Activated CD8-positive, alpha-beta memory T cell treated with anti-CD3 and anti-CD28 coated beads for 4 hours (primary cell): ENCODE measurements at places on chromosomes 1 and 21.

GRCh38 chr1:17561247-17561548 is 21.7 kb downstream of the ARHGEF10L start:
- DNase-seq = no peak

GRCh38 chr1:174074757-174075156 is 52.6 kb upstream of the RC3H1 start:
- DNase-seq = no peak

- no peak for DNase-seq
Observed at GRCh38 chr1:4016351-4017130, 116.5 kb upstream of the C1orf174 start.

- no peak for DNase-seq
Observed at GRCh38 chr1:73326663-73327062, 871.3 kb downstream of the LRRIQ3 start.

- DNase-seq = no peak
Observed at GRCh38 chr1:212291505-212292134, 6.4 kb downstream of the PPP2R5A start.

DNA sequence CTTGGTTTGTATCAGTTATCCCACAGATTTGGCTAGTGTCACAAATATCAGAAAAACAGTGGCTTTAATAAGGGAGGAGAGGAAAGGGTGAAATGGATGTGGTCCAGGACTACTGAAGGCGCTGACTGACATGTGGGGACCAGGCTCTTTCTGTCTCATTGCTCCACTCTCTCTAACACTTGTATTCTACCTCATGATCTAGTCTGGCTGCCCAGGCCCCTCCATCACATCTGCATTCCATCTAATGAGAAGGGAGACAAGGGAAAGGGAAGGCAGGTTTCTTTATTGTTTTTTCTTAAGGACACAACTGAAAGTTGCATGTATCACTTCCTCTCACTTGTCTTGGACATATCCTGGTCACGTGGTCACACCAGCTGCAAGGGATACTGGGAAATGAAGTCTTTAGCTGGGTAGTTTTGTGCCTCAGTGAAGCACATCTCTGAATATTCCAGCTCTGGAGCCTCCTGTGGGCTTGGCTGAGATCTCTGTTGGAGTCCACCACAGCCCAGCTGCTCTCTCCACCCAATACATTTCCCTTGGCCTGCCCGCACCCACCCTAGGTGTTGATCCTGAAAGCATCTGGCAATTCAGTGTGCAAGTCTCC is 42.0 kb upstream of the PADI2 start:
- no peak for DNase-seq

DNA sequence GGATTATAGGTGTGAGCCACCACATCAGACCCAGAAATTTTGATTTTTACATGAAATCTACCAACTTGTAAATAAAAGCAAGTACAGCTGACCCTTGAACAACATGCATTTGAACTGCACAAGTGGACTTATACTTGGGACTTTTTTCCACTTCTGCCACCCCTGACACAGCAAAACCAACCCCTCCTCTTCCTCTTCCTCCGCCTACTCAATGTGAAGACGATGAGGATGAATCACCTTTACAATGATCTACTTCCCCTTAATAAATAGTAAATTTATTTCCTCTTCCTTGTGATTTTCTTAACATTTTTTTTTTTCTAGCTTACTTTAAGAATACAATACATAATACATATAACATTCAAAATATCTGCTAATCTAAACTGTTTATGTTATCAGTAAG is 17.5 kb upstream of the YRDC start:
- no peak for DNase-seq

- DNase-seq = no peak
Observed at GRCh38 chr1:110070282-110070669, 196 bp downstream of the ALX3 start.

GRCh38 chr21:31772674-31773555 is 41.0 kb upstream of the SCAF4 start:
- DNase-seq = no peak

DNA sequence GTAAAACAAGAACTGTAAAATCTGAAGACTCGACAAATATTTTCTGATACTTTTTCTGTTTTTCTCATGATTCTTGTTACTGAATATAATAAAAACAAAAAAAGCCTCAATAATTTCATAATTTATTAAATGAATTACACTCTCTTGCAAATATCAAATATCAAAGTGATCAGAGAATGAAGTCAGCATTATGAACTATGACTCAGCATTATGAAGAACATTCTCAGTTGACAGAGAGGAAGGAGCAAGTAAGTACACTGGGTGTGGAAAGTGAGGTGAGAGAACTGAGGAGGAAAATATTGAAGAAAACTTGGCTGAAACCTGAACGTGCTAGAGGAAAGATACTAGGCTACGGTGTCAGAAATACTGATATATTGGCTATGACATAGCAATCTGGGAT is 529.5 kb downstream of the KCNT2 start:
- no peak for DNase-seq

DNA sequence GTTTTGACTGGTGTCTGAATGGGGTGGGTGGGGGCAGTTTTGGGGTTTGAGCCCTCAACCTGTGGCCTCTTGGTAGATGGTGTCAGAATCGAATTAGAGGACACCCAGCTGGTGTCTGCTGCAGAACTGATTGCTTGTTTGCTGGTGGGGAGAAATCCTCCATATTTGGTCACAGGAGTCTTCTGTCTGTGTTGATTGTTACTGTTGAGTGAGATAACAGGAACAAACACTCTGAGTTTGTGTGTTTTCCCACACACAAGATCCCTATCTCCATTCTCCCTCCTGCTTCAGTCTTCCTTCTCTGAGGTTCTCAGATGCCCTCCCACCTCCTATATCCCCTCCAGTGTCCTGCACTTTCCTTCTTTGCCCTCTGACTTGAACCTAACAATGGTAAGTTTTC is 19.1 kb upstream of the CGN start:
- DNase-seq = no peak

- no peak for DNase-seq
Observed at GRCh38 chr21:43923391-43923790, 58.4 kb downstream of the AGPAT3 start.

GRCh38 chr1:65059930-65060538 is 88.0 kb upstream of the AK4 start:
- DNase-seq = no peak

DNA sequence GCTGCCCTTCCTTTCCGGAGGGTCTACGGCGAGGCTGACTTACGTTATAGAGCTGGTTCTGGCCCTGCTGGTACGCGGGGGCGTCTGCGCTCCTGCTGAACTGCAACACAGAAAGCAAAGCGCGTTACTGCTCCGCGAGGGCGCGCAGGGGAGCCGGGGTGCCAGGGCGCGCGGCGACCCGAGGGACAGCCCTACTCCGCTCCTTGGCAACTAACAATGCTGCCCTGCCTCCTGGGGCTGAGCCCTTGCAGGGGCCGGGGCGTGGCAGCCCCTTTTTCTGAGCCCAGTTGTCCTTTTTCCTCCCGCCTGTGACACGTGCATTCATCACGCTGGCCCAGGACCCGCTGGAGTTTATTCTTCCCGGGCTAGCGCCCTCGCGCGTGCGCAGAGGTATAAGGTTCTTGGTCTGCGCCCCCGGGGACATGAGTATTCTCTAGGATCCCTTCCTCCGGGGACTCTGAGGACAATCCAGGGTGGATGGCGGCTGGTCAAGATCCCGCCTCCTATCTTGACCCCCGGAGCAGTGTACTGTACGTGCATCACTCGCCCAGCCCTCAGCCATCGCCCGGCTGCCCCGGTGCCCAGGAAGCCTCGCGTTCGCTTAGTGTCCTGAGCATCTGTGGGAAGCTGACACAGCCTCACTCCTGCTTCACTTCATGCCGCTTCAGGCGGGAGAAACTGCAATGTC is 78.9 kb downstream of the CD247 start:
- DNase-seq = no peak

DNA sequence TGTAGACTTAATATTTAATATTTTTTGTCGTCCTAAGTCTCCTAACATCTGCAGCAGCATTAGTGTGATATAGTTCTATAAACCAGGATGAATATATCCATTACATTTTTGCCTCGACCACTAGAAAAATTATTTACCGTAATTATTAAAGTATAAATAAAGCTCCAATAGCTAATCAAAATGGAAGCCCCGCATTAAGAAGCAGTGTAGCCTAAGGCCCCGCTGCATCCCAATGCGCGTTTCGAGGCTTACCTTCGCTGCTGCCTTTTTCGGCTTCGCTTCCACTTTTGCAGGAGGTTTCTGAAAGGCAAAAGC is 891 bp downstream of the HMGN1 start:
- DNase-seq = no peak

DNA sequence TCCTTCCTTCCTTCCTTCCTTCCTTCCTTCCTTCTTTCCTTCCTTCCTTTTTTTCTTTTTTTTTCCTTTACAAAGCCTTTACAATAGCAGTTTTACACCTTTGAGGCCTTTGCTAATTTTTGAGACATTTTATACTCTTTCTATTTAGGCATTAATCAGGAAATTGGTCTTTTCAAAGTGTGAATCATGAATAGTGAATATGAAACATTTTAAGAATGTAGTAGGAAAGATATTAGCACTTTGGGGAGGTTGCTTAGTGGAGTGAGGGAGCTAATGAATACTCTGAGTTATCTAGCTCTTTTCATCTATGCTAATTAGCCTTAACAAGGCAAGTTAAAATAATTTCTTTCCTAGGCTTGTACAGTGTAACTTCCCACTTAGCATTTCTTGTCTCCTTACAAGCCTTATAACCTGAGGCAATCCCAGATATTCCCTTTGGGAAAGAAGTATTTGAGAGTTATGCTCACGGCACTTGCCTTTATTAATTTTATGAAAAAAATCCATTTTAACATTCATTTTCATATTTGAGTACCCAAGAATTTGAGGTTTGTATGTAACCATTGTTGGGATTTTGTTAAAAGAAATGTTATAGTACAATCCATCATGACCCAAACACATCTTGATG is 122.6 kb downstream of the NTNG1 start:
- no peak for DNase-seq

DNA sequence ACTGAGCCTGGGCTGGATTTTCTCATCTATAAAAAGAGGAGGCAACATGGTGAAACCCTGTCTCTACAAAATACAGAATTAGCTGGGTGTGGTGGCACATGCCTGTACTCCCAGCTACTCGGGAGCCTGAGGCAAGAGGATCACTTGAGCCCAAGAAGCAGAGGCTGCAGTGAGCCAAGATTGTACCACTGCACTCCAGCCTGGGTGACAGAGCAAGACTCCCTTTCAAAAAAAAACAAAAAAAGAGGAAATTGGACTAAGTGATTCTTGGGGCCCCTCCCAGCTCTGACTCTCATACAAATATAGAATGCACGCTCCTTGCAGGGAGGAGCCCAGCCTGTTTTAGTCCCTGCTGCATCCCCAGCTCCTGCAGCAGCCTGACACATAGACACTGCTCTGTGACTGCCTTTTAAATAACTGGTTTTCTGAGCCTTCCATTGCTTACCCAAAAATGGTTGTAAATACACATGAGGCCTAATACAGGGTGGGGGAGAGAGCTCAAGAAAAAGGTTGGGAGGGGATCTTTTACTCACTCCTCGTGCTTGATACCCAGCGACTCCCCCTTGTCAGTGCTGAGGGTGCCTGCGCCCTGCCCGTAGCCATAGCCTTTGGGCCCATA is 17.2 kb downstream of the CSRP1 start:
- no peak for DNase-seq

DNA sequence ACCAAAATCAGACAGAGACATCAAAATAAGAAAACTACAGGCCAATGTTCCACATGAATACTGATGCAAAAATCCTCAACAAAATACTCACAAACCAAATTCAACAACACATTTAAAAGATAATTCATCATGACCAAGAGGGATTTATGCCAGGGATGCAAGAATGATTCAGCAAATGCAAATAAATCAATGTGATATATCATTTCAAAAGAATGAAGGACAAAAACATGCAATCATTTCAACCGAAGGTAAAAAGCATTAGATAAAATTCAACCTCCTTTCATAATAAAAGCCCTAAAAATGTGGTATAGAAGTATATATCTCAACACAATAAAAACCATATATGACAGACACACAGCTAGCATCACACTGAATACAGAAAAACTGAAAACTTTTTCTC is 81.5 kb upstream of the LYPLAL1 start:
- DNase-seq = no peak

GRCh38 chr21:42475526-42476387 is 20.3 kb downstream of the RSPH1 start:
- DNase-seq = no peak

GRCh38 chr21:42833439-42833815 is 45.9 kb downstream of the WDR4 start:
- DNase-seq = no peak
